ENCODE measurements at places on chromosomes 2 and 18.

GRCh38 chr2:235449568-235449967, 44.3 kb upstream of the AGAP1 start:
- no peaks in the 10 kb centered on the region for H3K36me3 ChIP-seq
- H3K4me3 ChIP-seq = no peak overlapping the region
- H3K27me3 ChIP-seq = peaks cover 18% of the 10 kb centered on the region
- no peak for DNase-seq
- no peak overlapping the region for H3K27ac ChIP-seq

DNA sequence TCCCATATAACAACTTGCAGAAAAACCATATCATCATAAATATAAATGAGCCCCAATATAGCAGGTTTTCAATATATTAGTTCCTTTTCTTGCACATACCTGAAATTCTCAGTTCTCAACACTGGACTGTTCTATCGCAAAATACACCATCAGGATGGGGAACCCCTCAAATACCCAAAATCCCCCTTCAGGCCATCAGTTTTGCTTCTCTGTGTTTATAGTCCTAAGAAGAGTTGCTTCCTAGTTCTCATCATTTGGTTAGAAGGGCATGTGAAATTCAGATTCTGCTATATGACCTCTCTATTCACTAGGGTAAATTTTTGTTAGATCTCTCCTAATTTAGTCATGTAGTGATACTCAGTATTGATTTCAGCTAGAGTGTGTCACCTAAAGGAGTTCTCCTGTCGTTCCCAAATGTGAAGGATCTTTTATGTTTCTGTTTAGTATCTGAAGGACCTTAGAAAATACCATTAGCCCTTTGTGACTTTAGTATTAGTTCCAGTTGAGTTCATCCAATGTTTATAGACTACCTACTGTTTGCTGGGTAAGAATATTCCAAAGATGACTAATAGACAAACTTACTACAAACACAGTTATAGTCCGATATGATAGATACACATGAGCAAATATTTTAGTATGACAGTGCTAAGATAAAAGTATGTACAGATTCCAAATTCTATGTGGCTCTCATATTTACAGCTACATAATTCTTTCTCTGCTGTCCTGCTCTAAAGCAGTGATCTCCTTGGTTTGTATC, 115.8 kb downstream of the TTC27 start:
- H3K36me3 ChIP-seq = peaks cover 11% of the 10 kb centered on the region
- H3K4me3 ChIP-seq = no peak overlapping the region
- peak overlapping the region; percentile 29 for H3K27ac ChIP-seq
- H3K27me3 ChIP-seq = no peaks in the 10 kb centered on the region
- no peaks in the 10 kb centered on the region for H3K4me1 ChIP-seq
- no peak for DNase-seq

GRCh38 chr2:205802941-205803340, 120.6 kb downstream of the NRP2 start:
- H3K36me3 ChIP-seq = no peaks in the 10 kb centered on the region
- no peak overlapping the region for H3K27ac ChIP-seq
- H3K27me3 ChIP-seq = peaks cover 51% of the 10 kb centered on the region
- DNase-seq = no peak
- H3K4me3 ChIP-seq = no peak overlapping the region
- no peaks in the 10 kb centered on the region for H3K4me1 ChIP-seq

DNA sequence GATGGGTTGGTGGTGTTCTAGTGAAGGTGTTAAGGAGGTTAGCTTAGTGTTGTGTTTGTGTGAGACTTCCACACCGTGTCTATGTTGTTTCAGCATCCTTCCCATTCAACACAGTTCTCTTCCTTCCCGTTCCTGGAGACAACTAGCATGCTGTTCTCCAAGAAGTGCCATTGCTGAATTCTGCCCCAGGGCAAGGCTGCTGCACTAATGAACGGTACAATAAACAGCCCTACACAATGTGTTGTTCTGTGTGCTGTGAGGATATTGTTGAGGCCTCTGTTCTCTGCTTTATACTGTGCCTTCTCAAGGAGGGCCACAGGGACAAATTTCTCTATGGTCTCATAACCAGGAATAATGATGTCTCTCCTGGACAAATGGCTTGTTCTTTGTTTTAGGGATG, 39.8 kb upstream of the ZEB2 start:
- no peak overlapping the region for H3K27ac ChIP-seq
- DNase-seq = no peak
- no peaks in the 10 kb centered on the region for H3K4me1 ChIP-seq
- peaks cover 16% of the 10 kb centered on the region for H3K27me3 ChIP-seq

DNA sequence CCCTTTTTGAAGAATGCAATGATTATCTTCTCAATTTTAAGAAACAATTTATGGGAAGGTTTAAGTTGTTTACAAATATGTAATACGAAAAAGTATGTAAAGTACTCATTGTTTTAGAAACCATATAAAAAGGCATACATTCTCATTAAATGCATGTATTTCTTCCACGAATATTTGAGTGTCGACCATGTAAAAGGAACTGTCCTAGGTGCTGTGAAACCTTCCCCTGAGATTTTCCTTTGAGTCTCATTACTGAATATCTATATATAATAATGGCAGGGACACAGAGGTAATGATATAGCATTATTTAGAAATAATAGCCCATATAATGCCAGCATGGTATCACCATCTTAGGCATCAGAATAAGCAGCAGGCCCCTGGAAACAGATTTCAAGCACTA, 239.3 kb downstream of the ERBB4 start:
- H3K4me3 ChIP-seq = no peak overlapping the region
- no peaks in the 10 kb centered on the region for H3K36me3 ChIP-seq
- no peak overlapping the region for H3K27ac ChIP-seq
- DNase-seq = no peak

GRCh38 chr2:233026198-233026813, 6.2 kb upstream of the NEU2 start:
- no peaks in the 10 kb centered on the region for H3K4me1 ChIP-seq
- no peak for DNase-seq
- no peaks in the 10 kb centered on the region for H3K36me3 ChIP-seq
- H3K27ac ChIP-seq = no peak overlapping the region
- H3K4me3 ChIP-seq = no peak overlapping the region

- no peak within 1 kb of the TSS for H3K27ac ChIP-seq
- DNase-seq = no peak
- H3K27me3 ChIP-seq = peaks cover 59% of the 10 kb centered on the region
- peaks cover 3% of the 10 kb centered on the region for H3K4me1 ChIP-seq
- H3K4me3 ChIP-seq = no peak within 1 kb of the TSS
These were observed at the start of gene VSNL1 for GRCh38 chr2:17540093-17540812. VSNL1 (plus strand) TSS chr2:17540696; CDS start chr2:17592075, 51,379 bp downstream.

DNA sequence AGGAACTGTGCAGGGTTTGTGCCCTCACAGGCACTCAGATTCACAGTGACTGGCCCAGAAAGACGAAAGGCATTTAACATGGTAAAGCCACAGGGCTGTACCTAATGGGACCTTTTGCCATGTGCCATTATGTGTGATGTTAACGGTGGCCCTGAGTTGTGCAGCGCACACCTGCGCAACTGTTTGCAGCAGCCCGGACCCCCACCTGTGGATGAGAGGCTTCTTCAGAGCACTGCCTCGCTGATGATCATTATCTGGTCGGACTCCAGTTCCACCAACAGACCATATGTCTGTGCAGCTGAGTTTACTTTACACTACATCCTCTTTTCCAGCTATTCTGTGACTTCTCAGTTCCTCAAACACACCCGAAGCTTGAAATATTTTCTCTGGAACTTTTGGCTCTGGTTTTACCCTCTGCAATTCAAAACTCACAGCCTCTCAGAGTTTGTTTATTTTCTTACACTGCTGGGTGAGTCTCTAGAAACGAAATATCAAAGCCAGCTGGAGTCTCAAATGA, 35.6 kb upstream of the UBE2F start:
- DNase-seq = no peak
- no peaks in the 10 kb centered on the region for H3K27me3 ChIP-seq
- H3K27ac ChIP-seq = no peak overlapping the region
- no peak overlapping the region for H3K4me3 ChIP-seq

- no peaks in the 10 kb centered on the region for H3K36me3 ChIP-seq
- no peaks in the 10 kb centered on the region for H3K27me3 ChIP-seq
- DNase-seq = no peak
These were observed 129.9 kb upstream of the KLHL14 start for GRCh38 chr18:32902568-32903330.

DNA sequence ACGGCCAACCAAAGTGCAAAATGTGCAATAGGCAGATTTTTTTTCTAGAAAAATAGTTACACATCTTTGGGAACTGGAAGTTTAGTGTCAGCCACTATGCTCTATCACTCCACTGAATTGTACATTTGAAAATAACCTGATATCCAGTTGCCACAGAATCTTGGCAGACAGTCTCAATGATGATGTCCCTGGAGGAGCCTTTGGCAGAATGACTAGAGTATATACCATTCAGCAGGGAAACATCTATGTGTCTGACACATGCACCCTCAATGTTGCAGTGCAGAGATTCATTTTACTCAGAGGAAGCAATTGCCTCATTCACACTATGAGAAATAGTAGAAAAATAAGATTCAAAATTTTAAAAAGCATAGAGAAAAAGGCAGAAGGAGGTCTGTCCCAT, 475.8 kb downstream of the LRRTM4 start:
- H3K4me1 ChIP-seq = no peaks in the 10 kb centered on the region
- H3K4me3 ChIP-seq = no peak overlapping the region
- no peak for DNase-seq
- no peaks in the 10 kb centered on the region for H3K36me3 ChIP-seq

DNA sequence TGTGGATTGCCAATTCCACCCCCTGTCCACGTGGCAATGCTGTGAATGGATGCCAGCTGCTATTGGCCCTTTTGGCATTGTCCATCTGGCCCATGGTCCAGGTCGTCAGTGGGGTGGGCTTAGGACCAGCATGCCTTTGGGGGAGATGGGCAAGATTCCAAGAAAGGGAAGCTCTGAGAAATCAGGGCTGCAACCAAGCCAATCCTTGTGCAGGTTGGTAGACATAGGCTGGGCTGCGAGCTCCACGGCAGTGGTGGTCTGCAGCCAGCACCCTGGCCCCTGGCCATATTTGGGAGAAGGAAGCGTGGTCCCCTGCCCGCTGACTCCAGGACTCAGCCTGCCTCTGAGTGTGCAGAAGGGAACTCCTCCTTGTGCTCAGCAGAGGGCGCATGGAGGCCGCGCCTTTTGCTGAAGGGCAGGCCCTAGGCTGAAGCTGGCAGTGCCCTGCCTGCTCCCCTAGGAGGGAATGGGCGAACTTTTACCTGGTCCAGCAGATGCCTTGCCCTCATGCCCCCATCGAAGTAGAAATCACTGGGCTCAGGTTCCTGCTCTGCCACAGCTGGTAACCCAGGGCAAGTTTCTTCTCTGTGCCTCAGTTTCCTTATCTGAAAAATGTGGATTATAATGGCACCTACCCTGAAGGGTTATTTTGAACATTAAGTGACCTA, 5.4 kb downstream of the SPR start:
- peaks cover 15% of the 10 kb centered on the region for H3K4me1 ChIP-seq
- DNase-seq = peak; percentile 31
- H3K4me3 ChIP-seq = no peak overlapping the region
- H3K27ac ChIP-seq = no peak overlapping the region

DNA sequence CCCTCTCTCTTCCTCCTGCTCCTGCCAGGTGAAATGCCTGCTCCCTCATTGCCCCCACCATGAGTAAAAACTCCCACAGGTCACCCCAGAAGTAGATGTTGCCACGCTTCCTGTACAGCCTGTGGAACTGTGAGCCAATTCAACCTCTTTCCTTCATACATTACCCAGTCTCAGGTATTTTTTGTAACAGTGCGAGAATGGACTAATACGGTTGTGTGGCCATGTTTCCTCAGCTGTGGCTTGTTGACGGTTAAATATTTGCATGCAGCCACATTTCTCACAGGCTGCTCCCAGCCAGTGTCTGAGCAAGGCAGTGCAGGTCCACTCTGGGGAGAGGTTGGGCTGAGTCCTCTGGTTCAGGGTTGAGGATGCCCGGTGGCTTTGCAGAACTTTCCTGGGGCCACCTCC, 27.8 kb upstream of the COPS8 start:
- no peaks in the 10 kb centered on the region for H3K36me3 ChIP-seq
- no peak overlapping the region for H3K27ac ChIP-seq
- DNase-seq = no peak

- H3K4me3 ChIP-seq = no peak overlapping the region
- no peak overlapping the region for H3K27ac ChIP-seq
- DNase-seq = no peak
- no peaks in the 10 kb centered on the region for H3K4me1 ChIP-seq
These were observed 286.4 kb downstream of the AGPS start for GRCh38 chr2:177678939-177679338.

- H3K4me3 ChIP-seq = no peak overlapping the region
- no peaks in the 10 kb centered on the region for H3K36me3 ChIP-seq
- no peak for DNase-seq
- H3K27ac ChIP-seq = no peak overlapping the region
- H3K4me1 ChIP-seq = no peaks in the 10 kb centered on the region
These were observed 1108.5 kb upstream of the CDH2 start for GRCh38 chr18:29285471-29285870.

DNA sequence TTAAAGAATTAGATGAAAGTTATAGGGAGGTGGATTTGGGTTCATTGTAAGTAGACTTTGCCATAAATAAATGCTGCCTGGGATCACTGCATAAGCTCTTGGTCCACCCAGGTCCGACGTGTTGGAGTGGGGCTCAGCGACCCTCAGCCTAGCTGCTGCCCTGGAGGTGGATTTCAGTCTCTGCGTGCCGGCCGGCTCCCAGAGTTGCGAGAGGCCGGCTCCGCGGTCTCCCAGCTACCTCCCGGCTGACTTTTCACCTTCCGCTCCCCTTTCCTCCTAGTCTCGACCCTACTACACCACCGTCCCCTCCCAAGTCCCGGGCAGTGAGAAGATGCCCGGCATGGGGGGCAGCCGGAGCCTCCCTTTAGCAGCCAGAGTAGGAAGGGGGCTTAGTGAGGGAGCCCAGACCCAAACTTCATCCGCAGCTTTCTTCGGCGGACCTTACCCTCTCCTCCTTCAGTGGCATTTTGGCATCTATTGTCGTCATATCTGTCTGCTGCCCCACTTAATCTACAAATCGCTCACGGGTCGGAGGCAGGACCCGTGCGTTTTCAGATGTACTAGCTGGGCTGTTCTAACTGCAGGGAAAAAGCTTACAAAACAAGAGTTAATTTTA, 8.1 kb downstream of the EMX1 start:
- H3K4me3 ChIP-seq = no peak overlapping the region
- peak overlapping the region; percentile 51 for H3K27ac ChIP-seq
- peaks cover 38% of the 10 kb centered on the region for H3K27me3 ChIP-seq
- DNase-seq = no peak
- H3K36me3 ChIP-seq = peaks cover 9% of the 10 kb centered on the region

- peaks cover 2% of the 10 kb centered on the region for H3K4me1 ChIP-seq
- no peak for DNase-seq
- H3K36me3 ChIP-seq = peaks cover 14% of the 10 kb centered on the region
- no peak overlapping the region for H3K27ac ChIP-seq
These were observed 14.8 kb downstream of the CAD start for GRCh38 chr2:27231921-27232320.

GRCh38 chr2:136957044-136957443, 191.7 kb downstream of the THSD7B start:
- DNase-seq = no peak
- H3K4me1 ChIP-seq = no peaks in the 10 kb centered on the region
- no peak overlapping the region for H3K4me3 ChIP-seq
- H3K27me3 ChIP-seq = no peaks in the 10 kb centered on the region
